ENCODE measurements at places on chromosomes 4 and X.

- no peak for DNase-seq
These were observed 98.0 kb upstream of the MAGEB16 start for GRCh38 chrX:35700121-35700520.

DNA sequence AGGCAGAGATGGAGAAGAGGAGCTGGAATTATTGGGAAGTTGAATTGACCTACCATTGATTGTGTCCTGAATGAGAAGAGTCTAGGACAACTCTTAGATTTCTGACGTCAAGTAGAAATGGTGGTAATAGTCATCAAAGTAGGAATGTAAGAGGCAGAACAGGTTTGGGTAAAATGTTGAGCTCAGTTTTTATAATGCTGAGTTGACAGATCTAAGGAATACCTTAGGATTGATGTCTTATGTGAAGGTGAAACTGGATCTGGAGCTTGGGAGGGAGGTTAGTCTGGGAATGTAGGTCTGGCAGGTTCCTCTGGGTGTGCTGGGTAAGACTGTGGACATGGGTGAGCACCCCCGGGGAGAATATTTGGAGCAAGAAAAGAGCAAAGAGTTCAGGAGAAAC, 31.9 kb downstream of the JADE1 start:
- DNase-seq = no peak

DNA sequence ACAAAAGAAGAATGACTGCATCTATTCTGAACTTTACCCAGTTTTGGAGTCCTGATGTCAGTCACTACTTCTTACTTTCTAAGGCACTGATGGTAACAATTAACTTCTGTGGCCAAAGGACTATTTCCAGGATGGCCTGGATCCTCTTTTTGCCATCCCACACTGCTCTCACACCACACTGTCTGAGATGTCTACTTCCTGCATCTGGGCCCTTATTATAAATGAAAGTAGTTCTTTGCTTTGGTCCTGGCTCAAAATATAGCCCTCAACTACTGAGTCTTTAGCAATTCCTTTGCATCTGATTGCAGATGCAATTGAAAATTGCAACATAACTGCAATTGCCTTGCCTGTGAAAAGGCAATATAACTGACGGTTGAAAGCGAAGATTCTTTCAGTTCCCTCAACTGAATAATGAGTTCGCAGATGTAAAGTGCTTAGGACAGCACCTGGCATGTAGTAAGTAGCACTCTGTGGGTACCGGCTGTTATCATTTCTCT, 44.2 kb downstream of the COQ2 start:
- no peak for DNase-seq

DNA sequence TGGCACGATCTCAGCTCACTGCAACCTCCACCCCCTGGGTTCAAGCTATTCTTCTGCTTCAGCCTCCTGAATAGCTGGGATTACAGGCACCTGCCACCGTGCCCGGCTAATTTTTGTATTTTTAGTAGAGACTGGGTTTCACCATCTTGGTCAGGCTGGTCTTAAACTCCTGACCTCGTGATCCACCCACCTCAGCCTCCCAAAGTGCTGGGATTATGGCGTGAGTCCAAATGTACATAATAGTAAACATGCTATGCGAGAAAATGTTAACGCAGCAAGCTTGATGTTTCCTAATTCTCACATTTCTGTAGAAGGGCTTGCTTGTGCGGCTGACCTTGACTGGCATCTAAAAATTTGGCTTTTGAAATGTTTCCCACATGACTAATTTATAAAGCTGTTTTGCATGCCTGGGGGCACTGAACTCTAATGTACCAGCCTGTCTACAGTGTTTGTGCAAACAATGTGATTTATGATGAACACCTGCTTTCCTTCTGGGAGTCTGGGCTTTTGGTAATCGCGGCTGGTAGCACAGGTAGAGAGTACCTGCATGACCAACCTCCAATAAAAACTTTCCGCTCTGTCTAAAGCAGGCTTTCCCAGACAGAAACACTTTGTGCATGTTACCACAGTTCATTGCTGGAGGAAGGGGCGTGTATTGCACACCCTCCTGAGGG, 216.8 kb downstream of the IL15 start:
- DNase-seq = peak; percentile 20

- peak; percentile 42 for DNase-seq
These were observed 78.4 kb upstream of the MAP3K15 start for GRCh38 chrX:19593690-19594089.

- DNase-seq = peak; percentile 40
These were observed 13.9 kb upstream of the PPEF2 start for GRCh38 chr4:75916091-75916661.

GRCh38 chr4:179165862-179166261, 1723.6 kb upstream of the AGA start:
- DNase-seq = no peak

GRCh38 chr4:162323919-162324318, 160.1 kb upstream of the FSTL5 start:
- no peak for DNase-seq

DNA sequence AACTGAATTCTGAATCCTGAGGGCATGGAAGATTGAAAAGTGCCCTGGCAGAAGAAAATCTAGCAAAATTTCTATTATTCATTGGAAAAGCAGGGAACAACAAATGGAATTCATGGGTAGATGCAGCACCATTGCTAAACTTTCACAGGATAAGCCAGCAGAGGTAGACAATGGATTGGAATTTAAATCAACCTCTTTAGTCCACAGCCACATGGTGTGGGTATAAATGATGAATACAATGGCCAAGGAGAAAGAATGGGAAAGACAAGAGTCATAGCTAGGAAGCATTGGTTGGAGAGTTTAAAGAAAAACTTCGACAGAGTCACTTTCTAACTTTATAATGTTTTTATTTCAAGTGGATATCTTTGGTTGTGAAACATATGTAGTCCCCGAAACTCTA, 332.8 kb upstream of the PUDP start:
- no peak for DNase-seq

DNA sequence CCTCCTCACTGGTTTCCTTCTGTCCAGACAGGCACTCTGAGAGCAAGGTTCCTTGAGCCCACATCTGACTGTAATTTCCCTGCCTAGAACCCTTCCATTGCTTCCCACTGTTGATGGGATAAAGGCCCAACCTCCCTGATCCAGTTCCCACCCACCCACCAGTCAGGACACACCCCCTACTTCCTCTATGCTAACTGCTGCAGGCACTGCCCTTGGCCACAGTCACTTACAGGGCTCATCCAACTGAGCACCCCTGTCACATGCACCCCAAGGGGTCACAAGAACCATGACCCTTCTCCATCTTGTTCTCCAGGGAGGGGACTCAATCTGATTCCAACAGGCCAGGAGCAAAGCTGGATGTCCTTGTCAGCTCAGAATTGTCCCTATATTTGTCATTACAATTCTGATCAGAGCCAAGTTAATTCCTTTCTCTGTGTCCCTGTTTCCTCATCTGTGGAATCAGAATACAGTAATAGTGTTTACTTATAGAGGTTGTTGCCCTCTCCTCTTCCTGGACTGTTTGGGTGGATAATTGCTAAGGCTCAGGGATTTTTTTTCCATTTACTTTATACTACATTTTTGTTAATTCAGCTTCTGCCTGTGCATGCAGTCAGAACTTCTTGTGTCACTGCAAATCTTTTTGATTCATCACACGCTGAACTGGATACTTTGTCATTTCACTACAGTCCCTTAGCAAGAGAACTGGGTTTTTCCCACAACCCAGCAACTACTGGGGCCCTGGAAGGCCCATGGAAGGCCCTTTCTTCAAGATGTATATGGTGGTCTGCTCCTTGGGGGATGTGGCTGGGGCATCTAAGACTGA, 105.6 kb upstream of the MAMLD1 start:
- DNase-seq = no peak

GRCh38 chr4:24322511-24322910, 261.8 kb downstream of the DHX15 start:
- DNase-seq = no peak

GRCh38 chr4:37615059-37615719, 71.0 kb downstream of the RELL1 start:
- DNase-seq = no peak

DNA sequence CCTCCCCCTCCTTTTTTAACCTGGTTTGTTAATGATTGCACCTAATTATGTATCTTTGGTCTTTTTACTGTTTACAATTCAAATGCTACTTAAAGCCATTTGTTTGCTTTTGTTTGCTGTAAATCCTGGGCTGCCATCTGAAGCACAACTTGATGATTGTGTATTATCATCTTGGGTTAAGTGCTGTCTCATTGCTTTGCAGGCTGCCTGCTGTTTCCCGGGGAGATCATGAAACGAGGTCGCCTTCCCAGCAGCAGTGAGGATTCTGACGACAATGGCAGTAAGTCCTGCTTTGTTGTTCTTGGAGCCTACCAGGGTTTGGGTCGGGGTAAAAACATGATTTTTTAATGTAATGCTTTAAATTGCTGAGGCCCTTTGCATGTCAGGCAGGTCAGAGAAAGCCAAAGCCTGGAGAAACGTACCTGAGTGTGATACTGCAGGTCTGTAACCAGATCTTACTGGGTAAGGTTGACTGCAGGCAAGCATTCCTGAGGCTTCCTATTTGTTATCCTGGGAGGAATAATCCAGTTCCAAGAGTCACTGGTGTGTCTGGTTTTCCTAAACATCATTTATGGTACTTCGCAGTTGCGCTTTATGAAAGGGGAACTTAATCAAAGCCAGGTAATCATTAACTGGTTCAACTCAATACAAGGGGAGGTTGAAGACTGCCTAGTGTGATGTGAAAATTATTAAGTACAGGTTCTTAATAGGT, 22.2 kb downstream of the JADE1 start:
- no peak for DNase-seq

DNA sequence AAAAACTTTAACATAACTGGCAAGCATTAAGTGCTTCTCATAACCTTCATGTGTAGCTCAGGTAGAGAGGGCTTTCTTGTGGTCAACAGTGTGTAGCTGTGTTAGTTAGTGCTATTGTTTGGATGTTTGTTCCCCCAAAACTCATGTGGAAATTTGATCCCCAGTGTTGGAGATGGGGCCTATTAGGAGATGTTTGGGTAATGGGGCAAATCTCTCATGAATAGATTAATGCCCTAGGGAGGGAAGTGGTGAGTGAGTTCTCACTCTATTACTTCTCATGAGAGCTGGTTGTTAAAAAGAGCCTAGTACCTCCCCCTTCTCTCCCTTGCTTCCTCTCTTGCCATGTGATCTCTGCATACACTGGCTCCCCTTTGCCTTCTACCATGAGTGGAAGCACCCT, 16.5 kb upstream of the SLC25A43 start:
- no peak for DNase-seq

DNA sequence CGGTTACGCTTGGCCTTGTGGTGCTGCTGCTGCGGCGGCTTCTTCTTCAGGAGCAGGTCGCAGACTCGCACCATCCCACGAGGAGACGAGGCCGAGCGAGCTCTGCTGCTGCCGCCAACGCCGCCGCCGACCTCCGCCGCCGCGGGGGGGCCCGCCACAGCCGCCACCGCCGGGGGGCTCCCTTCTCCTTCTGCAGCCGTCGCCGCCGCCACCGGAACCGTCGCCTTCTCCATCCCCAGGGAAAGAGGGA, 237 bp downstream of the ANKRD17 start:
- DNase-seq = no peak

DNA sequence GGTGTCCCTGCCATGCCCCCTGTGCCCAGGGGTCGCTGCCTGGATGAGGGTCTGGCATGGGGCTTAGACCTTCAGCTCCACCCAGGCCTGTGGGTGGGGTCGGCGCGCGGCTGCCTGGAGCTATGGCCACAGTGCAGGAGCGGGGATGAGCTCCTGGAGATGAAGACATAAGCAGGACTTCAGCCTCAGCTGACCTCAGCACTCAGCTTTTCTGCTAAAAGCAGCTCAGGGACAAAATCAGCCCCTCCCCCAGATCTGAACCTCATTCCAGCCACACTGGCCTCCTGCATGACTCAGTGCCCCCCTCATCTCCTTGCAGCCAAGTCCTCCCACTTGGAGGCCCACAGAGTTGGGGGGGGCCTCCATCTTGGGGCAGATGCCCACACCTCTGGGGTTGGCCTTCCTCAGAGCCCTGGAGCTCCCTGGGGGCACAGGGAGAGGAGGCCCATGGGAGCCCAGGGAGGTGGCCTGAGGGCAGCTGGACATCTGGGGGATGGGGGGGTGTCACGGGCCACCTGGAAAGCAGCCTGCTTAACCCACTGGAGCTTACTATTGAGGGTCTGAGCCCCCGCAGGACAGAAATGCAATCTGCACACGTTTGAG, 19.4 kb upstream of the CPLX1 start:
- DNase-seq = no peak

GRCh38 chrX:146056511-146057081, 239.0 kb downstream of the SLITRK2 start:
- DNase-seq = no peak

GRCh38 chr4:66443008-66443407, 772.7 kb upstream of the EPHA5 start:
- no peak for DNase-seq

DNA sequence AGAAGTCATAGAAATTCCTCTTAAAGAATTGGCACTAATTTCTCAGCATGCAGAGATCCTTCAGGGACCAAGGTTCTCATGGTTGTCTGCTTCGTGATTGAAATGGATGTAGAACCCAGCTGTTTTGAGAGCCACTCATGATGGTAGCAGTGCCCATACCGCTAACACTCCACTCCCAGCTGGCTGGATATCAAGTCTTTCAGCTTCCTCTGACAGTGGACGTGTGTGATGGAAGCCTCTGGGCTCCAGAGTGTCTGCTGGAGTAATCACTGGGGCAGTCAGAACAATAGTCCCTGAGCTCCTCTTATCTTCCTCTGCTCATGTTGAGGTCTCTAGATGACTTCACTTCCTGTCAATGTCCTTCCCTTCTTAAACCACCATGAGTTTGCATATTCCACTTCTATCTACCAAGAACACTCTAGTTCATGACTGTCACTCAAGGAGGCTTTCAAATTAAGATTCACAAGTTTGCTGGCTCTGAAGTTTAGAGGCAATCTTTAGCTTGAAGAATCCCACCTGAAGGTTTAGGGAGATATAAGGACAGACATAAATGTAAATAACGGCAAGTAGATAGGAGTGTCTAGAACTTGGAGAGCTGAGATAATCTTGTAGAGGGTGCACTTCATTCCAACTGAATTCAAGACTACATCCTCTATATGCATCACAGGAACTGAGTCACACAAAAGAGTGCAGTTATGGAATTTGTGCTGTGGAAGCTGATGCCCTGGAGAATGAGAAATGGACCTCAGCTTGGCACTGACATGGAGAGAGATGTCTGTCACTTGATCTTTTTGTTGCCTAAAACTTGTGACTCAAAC, 64.5 kb upstream of the WDR1 start:
- no peak for DNase-seq

GRCh38 chrX:12949927-12950656, 24.8 kb upstream of the TMSB4X start:
- peak; percentile 83 for DNase-seq

DNA sequence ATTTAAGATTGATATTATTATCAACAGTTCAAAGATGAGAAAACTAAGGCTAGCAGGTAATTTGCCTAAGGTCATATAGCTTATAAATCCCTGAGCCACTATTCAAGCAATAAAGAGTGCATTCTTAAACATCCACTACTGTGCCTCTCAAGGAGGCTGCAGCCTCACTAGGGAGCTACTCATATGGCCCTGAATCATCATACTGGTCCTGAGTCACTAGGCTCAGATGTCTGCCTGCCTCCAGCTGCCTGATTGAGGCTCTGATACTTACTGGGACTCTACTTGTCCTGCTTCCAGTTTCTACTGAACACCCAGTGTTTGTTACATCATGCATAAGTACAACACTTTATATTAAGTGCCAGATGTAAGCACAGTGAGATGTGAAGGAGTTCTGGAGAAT, 110.7 kb downstream of the AASDH start:
- no peak for DNase-seq

GRCh38 chrX:132802033-132802432, 156.4 kb downstream of the HS6ST2 start:
- no peak for DNase-seq

- DNase-seq = no peak
These were observed 126.2 kb upstream of the NDP start for GRCh38 chrX:44099366-44099765.

- no peak for DNase-seq
These were observed 30.9 kb upstream of the GLRA3 start for GRCh38 chr4:174859904-174860303.
